ENCODE measurements at places on chromosomes 7 and 10.

DNA sequence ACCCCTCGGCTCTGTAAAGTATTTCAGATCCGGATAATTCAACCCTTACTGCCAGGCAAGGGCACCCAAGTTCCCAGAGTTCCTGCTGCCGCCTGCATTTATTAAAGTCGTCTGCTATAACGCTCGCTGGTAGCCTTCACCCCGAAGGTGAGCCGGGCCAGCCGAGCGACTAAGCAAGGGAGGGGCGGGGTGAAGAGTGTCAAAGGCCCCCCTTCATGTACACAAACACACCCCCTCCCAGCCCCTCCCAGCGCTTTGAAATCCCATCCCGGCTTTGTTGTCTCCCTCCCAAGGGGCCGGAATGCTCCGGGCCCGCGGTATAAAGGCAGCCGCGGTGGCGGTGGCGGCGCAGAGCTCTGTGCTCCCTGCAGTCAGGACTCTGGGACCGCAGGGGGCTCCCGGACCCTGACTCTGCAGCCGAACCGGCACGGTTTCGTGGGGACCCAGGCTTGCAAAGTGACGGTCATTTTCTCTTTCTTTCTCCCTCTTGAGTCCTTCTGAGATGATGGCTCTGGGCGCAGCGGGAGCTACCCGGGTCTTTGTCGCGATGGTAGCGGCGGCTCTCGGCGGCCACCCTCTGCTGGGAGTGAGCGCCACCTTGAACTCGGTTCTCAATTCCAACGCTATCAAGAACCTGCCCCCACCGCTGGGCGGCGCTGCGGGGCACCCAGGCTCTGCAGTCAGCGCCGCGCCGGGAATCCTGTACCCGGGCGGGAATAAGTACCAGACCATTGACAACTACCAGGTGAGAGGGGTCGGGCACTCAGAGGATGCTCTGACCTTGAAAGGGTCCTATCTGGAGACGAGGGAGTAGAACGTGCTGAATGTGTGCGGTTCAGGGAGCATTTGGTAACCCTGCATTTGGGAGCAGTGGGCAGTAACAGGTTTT lies at the start of gene DKK1:
Gene DKK1 (plus strand): TSS at position 349 of the 889 bp plus-strand sequence. CDS start 154 bp downstream, at position 503.
- peak; percentile 82 for DNase-seq

- DNase-seq, result no peak
Observed at GRCh38 chr10:11379771-11380170, 231.7 kb downstream of the USP6NL start.

- DNase-seq, result no peak
Observed at GRCh38 chr10:115044891-115045290, 48.3 kb upstream of the ATRNL1 start.

DNA sequence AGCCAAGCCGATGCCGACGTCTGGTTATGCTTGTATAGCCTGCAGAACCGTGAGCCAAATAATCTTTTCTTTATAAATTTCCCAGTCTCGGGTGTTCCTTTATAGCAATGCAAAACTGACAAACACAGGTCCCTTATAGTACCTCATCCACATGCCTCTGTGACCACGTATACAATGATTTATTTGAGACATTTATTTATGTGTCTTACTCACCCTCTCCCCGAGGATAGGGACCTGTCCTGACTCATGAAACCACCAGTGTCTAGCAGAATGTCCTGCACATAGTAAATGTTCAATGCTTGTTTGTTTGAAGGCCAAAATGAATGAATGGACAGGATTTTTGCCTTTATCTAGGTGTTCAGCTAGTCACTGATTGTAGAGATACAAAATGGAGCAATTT lies 147.9 kb upstream of the FZD8 start:
- peak; percentile 27 for DNase-seq

DNA sequence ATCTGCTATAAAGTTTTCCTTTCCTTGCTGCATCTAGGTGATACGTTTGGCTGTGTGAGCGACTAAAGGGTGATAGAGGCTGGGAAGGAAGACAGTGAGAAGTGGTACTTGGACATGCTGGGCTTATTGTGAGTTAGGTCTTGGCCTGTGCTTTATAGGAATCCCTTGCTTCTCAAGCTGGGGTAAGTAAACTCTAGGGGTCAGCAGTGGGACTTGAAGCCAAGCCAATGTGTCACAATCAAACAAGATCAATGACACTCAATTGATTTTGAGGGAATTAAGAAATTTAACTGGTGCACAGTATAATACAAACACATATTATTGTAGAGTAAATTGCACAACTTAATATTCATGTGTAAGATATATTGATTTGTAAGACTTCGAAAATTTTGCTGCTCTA lies 155.8 kb upstream of the AOAH start:
- DNase-seq, result no peak

- DNase-seq, result peak; percentile 87
Observed at GRCh38 chr7:140656548-140657515, 15.9 kb upstream of the ADCK2 start.

DNA sequence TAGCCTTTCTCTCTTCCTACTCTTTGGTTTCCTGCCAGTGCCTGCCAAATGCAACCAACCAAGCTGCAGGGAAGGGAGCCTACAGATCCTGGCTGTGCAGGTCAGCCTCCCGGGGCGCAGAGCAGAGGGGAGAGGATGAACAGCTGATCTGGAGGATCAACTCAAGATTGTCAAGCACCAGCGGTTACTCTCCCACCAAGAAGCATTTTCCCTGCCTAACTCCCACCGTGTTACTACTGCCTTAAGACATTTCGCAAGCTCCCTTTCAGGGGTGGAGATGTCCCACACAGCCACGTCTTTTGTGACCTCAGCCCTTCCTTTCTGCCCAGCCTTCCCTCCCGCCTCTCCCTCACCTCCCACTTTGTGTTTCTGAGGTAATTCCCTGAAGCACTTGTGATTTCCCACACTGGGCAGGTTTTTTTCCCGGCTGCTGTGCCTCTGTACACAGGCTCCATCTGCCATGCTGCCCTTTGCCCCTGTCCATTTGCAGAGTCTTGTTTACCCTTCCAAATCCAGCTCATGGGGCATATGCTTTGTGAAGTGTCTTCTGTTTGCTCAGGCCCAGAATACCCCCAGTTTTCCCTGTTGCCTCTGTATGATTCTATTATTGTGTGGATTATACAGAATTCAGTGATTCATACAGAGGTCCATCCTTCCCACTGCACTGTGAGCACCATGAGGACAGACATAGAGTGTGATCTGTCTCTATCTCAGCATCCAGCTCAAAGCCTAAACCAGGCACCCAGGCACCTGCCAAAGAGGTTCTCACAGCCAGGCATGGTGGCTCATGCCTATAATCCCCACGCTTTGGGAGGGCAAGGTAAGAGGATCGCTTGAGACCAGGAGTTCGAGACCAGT lies 40.9 kb upstream of the PAPSS2 start:
- DNase-seq, result peak; percentile 36

All from iris pigment epithelial cell (primary cell).